ENCODE measurements at places on chromosomes 12 and 14.

- no peak for DNase-seq
Observed at GRCh38 chr14:91187271-91187670, 57.2 kb downstream of the GPR68 start.

DNA sequence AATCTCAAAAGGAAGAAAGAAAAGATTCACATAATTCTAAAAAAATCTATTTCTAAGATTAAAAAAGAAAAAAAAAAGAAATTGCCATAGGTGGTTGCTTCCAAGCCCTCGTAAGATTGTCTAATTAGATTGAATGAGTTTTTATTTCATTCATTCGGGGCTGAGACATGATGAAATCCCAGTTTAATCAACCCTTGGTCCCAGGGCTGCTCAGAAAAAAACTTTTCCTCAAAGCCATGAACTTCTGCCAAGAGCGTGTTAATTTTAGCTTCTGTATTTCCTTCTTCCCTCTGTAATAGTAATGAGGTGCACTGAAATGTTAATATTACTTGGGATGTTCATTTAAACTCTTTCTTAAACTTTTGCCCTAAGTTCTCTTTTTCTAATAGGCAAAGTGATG lies 62.6 kb downstream of the TMEM132D start:
- no peak for DNase-seq

DNA sequence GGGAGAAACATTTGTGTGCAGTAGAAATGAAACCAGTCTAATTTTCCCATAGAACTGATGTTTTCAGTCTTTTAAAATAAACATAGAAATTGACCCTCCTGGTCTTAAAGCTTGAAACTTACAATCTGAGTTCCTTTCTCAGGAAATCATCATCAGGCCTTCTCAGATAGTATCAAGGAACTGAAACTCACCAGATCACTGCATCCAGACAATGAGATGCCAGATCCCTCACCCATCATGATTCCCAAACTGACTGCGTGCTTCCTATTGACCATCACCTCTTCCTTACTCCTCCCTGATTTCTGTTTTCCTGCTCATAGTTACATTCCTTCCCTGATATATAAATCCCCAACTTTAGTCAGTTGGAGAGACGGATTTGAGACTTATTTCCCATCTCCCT lies 195.0 kb upstream of the AMIGO2 start:
- no peak for DNase-seq

DNA sequence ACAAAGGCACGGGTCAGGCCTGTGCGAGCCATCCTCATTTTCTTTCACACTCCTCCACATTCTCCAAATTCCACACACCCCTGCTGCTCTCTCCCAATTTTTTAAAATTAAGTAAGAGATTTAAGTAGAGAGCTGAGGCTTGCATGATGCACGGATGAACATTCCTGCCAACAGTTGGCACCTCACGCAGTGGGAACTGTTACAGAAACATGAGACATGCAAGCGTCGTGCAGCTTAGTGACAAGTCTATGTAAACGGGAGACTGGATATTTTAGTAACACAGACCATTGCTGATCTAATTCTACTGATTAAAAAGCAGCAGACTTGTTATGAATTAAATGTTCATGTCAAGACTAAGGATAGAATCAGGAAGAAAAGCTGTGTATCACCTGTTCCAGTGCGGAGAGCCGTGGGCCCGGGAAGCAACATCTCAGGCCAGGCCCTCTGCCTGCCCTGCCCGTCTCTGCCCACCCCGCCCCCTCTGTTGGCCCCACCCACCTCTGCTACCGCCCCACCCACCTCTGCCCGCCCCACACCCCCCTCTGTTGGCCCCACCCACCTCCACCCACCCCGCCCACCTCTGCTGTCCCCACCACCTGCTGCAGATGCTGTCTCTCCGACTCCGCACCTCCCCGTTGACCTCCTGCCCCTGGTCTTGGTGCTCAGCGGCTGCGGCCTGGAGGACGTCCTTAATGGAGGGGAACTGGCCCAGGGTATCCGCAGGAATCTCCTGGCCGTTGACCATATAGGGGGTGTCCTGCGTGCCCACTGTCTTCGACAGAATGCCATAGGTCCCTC lies 21.2 kb downstream of the GOLGA3 start:
- DNase-seq = no peak

Data from DMS79 treated with DMSO at 0.1 percent for 48 hours (cell line).